Stimulated activated CD8-positive, alpha-beta memory T cell treated with anti-CD3 and anti-CD28 coated beads, Interleukin-2, amount 100 ng/mL, for 48 hours (primary cell): ENCODE measurements at places on chromosomes 5 and 9.

GRCh38 chr5:142399891-142400290, 75.1 kb upstream of the SPRY4 start:
- no peak for DNase-seq

GRCh38 chr9:69104830-69105527, 69.1 kb upstream of the TJP2 start:
- DNase-seq, result no peak

DNA sequence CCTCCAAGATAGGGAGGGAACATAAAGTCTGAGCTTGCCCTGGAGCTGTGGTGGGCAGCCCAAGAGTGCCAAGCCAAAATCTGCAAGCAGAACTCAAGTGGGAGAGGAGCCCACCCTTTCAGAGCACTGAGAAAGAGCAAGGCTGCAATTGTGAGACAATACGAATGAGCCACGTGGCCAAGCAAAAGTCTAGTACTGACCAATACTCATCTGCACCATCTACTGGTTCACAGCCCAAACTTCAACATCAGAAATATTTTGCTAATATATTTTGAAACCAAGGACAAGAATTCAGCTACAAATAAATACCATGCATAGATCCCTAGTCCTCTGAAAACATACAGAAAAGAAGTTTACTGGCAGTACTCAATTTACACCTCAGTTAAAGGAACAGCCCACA, 696.2 kb upstream of the COX7C start:
- no peak for DNase-seq

DNA sequence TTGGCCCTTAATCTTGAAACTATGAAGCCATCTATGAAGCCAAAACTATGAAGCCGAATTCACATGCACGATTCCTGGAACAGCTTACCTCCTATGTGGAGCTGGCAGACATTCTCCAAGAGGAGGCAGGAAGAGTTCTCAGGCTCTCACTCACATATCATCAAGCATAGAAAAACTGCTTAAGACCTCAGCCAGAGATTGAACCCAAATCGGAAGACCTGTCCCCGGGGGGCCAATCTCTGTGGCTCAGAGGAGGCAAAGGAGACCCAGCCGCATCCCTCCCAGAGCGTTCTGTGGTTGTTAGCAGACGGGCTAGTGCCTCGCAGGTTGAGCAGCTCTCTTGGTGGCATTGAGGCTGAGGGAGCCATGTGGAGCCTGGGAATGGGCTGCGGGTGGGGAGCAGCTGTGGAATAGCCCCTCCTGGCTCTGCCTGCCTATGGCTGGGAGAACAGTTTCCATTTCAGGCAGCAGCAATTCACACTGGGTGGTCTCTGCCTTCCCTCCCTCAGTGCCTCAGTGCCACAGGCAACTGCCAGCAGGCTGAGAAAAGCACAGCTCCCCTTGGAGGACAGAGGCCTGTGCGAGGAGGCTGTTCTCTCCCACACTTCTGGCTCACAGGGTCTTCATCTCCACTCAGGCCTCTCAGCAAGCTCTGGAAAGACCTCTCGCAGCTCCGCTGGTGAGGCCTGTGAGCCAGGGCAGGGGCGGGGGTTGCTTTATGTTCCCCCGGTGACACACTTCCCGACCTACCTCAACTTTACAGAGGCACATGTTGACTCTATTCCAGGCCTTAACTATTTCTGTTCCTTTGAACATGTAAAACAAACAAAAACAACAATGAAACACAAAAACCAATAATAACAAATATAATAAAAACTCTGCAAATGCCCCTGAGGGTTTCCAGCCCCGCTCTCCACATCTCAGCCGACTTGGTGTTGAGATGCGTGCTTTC, 17.4 kb upstream of the TMEM174 start:
- no peak for DNase-seq

DNA sequence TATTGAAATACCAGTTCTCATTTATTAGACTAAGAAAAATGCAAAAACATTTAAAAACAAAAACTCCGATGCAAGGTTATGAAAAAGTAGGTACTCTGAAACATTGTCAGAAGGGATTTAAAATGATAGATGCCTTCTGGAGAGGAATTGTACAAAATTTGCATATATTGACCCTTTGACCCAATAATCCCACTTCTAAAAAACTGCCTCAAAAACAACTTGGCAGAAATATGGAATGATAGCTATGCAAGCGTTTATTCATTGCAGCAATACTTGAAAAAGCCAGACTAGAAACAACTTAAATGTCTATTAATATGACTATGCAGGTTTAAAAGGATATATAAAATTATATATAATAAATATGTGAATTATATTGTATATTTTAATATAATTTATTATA, 118.4 kb downstream of the PLK2 start:
- no peak for DNase-seq

- no peak for DNase-seq
Measured at GRCh38 chr5:1152771-1153282, 41.0 kb upstream of the SLC12A7 start.

GRCh38 chr5:26578002-26578401, 460.4 kb downstream of the CDH9 start:
- no peak for DNase-seq

DNA sequence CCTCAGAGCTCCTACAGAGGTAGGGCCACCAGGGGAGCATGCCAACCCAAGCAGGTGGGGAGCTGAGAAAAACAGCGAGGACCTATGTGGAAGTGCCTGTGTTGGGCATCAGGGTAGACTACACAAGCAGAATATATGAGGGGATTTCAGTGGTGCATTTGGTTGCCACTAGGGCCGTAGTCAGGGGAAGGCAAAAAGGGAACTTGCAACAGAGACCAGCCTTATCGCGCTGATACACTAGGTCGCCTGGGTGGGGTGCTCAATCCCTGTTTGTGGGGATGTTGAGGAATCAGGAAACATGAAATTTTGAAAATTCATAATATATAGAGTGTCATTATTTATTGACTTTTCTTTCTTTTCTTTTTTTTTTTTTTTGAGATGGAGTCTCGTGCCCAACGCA, 370.9 kb upstream of the PRR16 start:
- no peak for DNase-seq

- no peak for DNase-seq
Measured at GRCh38 chr5:8098081-8098480, 229.1 kb downstream of the MTRR start.

- no peak for DNase-seq
Measured at GRCh38 chr5:176776141-176776865, 34.1 kb upstream of the UNC5A start.

DNA sequence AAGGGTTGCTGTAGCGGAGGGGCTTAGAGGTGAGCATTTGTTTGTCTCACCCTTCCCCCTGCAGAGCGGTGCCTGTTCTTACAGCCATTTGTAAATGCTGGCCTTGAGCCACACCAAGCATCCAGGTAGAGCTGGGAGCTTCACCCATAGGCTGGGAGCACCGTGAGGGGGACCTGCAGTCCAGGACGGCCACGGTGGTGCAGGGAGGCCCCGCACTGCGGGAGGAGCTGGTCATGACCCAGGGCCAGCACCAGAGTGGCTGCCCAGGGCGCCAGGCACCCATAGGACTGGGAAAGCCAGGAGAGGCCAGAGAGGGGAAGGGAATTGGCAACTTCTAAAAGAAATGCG, 197.3 kb upstream of the ADAMTS16 start:
- DNase-seq, result no peak

GRCh38 chr9:107131108-107131799, 151.8 kb upstream of the RAD23B start:
- DNase-seq, result no peak

DNA sequence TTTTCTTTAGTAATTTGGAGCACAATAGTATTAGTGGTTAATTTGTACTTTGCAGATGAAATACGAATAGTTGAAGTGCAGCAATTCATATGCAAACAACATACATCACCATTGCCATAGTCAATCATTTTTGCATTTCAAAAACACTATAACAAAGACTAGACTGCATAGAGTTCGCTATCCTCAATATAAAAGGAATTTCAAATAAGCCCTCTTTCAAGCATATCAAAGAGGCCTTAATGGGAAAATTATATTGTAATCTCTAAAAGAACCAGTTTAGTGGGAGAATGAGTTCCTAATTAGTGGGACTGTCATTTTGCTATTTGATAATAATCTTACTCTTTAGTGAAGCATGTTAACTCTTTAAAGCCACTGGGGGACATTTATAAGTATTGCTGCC, 2302.3 kb upstream of the C9orf72 start:
- DNase-seq, result no peak

DNA sequence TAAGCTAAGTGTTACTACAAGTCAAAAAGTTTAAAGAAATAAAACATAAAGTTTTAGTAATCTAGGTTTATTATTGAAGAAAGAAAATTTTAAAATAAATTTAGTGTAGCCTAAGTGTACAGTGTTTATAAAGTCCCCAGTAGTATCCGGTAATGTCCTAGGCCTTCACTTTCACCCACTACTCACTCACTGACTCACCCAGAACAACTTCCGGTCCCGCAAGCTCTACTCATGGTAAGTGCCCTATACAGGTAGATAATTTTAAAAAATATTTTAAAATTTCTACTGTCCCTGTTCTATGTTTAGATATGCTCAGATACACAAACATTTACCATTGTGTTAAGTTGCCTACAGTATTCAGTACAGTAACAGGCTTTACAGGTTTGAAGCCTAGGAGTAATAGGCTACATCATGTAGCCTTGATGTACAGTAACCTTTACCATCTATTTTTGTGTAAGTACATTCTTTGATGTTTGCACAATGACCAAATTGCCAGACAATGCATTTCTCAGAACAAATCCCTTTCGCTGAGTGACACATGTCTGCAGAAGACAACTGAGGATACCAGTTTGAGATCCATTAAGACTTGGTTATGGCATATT, 253.6 kb downstream of the TRIM32 start:
- no peak for DNase-seq

DNA sequence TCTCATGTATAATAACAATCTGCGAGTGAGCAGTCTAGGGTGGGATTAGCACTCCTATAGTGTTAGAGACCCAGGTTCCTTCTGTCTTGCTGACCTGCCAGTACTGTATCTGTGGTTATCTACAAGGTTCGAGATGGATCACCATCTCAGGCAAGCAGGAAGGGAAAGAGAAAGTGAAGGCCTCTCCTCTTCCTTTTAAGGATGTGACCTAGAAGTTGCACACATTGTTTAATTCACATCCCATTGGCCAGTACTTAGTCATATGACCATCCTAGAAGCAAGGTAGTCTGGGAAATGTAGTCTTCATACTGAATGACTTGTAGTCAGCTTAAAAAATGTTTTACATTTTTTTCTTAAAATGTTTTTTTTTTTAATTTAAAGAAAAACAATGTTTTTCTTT, 168.6 kb downstream of the CARTPT start:
- DNase-seq, result no peak

GRCh38 chr9:21252721-21253547, 13.1 kb upstream of the IFNA14 start:
- DNase-seq, result no peak
